ENCODE measurements at places on chromosomes 7 and 10.

- no peak for DNase-seq
These were observed 505.3 kb downstream of the SORCS3 start for GRCh38 chr10:105146436-105146835.

- DNase-seq: no peak
These were observed 24.4 kb upstream of the CDC14C start for GRCh38 chr7:48899932-48900331.

GRCh38 chr10:35074266-35074665 lies 15.9 kb downstream of the CUL2 start:
- DNase-seq: no peak

DNA sequence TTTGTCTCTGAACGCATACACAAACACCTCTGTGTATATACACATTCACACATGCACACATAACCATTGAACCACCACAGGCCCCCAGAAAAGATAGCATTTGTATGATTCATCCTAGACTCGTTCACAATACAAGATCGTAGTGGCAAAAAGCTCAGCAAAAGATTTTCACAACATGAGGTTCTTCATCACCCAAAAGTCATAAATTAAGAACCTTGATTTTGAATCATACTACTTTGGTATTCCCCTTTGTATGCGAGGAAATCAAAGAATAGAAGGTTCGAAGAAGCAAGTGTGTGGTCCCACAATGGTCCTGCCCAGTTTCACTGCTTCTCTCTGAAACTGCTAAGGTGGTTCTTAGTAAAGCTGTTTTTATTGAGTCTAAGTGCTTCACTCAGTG lies 200.7 kb downstream of the CELF2 start:
- DNase-seq: peak; percentile 75

- DNase-seq: no peak
These were observed 149.8 kb downstream of the LSMEM1 start for GRCh38 chr7:112630565-112630964.

DNA sequence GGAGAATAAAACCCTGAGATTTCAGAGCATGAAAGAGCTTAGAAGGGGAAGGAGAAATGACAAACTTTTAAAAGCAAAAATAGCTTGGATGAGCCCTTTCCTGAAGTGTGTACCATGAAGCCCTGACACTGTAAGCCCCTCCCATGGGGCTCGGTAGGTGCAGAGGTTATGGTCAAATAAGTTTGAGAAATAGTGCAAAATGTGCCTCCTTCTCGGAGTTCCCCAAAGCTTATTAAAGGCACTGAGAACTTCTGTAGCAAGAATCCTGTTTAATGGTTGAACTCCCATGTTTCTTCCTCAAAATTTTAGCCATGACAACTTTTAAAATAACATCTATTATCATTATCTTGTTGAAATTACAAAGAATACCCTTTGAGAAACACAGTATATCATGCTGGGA lies 10.5 kb upstream of the HYCC1 start:
- no peak for DNase-seq

- no peak for DNase-seq
These were observed 35.9 kb downstream of the SVIL start for GRCh38 chr10:29598851-29599311.

- DNase-seq: no peak
These were observed 76.7 kb upstream of the MKX start for GRCh38 chr10:27822301-27822700.

- no peak for DNase-seq
These were observed 198.9 kb upstream of the CCDC6 start for GRCh38 chr10:60105295-60105695.

DNA sequence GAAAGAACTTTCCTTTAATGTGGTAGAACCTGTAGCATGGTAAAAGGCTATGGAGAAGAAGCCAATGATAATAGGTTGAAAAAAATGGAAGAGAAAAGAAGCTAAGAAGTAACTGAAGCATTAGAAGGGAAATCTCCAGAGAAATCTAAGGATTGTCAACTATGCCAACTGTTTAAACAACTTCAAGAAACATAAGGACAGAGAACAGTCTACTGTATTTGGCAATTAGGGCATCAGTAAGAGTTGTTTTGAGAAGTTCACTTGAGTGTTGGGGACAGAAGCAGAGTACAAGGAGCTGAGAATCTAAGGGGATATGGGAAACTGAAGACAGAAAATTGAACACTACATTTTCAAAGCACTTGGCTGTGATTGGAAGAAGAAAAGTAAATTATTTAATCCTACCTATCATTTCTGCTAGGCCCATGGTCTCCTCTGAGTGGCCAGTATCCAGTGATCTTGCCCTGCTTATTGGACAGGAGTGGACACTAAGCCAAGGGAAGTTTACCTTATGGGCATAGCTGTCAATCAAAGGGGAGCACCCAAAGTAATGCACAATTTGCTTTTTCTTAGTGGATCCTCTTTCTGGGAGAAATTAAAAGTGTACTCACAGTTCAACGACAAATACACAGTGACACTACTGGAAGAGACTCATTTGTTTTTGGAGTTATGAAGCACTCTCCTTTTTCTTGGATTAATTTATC lies 56.4 kb upstream of the CCDC71L start:
- no peak for DNase-seq

- DNase-seq: no peak
These were observed 12.0 kb upstream of the SVOPL start for GRCh38 chr7:138713191-138713590.

DNA sequence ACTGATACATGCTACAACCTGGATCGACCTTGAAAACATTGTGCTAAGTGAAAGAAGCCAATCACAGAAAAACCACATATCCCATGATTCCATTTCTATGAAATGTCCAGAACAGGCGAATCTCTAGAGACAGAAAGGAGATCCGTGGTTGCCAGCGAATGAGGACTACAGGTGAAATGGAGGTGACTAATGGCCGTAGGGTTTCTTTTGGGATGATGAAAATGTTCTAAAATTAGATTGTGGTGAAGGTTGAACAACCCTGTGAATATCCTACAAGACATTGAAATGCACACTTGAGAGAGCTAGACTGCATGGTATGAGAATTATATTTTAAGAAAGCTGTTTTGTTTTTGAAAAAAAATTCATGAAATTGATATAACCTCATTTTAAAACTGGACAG lies 188.5 kb upstream of the PLXNA4 start:
- DNase-seq: no peak

DNA sequence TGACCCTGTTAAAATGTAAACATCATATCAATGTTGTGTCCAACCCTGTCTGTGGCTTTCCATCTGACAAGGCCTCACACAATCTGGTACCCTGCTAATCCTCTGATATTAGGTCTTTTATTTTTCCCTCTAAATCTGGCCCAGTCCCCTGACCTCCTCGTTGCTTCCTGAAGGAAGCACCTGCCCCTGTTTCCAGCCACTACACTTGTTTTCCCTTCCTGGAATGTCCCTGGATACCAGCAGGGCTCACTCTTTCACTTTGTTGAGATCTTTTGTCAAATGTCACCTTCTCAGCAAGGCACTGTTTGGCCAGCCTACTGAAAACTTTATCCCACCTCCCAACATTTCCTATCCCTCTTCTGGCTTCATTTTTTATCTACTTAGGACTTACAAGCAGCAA lies 2.1 kb downstream of the SAMD9L start:
- no peak for DNase-seq

DNA sequence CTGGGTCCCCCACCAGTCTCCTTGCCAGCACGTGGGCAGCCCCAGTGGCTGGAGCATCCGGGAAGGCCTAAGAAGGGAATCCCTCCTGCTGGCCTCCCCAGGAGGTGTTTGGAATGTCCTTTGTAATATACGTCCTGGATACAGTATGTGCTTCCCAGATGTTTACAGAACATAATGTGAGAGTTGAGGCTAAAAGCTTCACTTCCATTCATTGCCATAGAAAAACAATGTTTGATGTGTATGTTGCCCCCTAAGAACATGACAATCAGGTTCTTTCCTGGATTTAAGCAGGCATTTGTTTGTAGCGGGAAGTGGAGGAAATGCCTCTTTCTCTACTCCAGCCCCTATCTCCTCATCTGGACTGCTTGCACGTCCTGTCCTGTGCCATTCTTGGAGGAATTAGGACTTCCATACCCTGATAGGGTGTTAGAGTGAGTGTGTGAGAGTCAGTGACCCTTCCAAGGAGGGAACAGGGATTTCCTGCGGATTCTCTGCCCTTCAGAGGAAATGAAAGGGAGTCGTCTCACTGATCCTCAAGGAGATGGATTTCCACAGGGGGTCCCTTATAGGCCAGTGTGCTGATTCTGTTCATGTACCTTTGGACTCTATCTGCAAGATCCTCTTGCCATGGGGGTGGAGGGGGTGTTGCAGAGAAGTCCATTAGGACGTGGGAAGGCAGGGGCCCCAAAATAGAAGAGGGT lies 1.2 kb downstream of the IGFBP1 start:
- no peak for DNase-seq

DNA sequence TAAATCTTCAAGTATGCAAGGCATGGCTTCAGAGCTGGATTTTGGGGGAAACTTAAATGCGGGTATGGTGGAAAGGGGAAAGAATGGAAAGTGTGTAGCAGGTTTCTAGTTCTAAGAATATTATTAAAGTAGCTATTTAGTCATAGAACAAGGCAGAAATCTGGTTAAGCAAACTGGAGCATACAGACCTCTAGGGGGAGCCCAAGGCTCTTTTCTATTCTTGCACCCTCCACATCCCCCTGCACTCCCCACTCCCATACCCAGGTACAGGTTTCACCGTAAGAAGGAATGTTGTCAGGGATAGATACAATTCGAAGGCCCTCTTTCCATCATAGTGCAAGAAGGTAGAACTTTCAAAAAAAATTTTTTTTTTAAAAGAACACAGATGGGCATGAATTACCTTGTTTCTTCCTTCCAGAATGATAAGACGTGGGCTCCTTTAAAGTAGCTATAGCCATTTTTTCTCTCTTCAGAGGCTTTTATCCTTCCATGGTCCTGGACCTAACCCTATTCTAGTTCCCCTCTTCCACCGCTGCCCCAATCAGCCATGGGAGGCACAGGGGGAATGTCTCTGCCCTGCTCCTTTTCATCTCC lies 41.5 kb upstream of the SMIM30 start:
- no peak for DNase-seq

GRCh38 chr10:7520507-7521485 lies 110.0 kb upstream of the SFMBT2 start:
- DNase-seq: no peak

- DNase-seq: no peak
These were observed 254.1 kb downstream of the TNS3 start for GRCh38 chr7:47327698-47328391.

DNA sequence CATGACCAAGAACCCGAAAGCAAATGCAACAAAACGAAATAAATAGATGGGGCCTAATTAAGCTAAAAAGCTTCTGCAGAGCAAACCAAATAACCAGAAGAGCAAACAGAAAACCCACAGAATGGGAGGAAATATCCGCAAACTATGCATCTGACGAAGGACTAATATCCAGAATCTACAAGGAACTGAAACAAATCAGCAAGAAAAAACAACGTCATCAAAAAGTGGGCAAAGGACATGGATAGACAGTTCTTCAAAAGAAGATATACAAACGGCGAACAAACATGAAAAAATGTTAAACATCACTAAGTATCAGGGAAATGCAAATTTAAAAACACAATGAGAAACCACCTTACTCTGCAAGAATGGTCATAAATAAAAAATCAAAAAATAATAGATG lies 35.3 kb upstream of the CACUL1 start:
- DNase-seq: no peak

GRCh38 chr10:42929993-42930392 lies 146.9 kb upstream of the RET start:
- DNase-seq: no peak

DNA sequence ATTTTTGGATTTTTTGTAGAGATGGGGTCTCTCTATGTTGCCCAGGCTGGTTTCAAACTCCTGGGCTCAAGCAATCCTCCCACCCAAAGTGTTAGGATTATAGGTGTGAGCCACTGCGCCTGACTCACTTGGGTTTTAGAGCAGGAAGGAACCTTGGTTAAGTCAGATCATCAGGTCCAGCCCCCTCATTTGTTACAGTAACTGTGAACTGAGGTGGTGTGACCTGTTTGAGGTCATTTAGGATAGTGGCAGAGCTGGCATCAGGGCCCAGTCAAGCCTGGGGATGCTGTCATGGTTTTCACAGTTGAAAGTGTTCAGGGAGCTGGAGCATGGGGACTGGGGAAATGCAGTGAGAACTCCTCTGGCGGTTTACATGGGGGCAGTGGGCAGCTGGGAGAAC lies 159.6 kb downstream of the TAX1BP1 start:
- DNase-seq: peak; percentile 23

- peak; percentile 66 for DNase-seq
These were observed 758 bp upstream of the OPTN start for GRCh38 chr10:13099144-13099665.

GRCh38 chr10:71394926-71395562 lies 1.7 kb upstream of the CDH23 start:
- no peak for DNase-seq

DNA sequence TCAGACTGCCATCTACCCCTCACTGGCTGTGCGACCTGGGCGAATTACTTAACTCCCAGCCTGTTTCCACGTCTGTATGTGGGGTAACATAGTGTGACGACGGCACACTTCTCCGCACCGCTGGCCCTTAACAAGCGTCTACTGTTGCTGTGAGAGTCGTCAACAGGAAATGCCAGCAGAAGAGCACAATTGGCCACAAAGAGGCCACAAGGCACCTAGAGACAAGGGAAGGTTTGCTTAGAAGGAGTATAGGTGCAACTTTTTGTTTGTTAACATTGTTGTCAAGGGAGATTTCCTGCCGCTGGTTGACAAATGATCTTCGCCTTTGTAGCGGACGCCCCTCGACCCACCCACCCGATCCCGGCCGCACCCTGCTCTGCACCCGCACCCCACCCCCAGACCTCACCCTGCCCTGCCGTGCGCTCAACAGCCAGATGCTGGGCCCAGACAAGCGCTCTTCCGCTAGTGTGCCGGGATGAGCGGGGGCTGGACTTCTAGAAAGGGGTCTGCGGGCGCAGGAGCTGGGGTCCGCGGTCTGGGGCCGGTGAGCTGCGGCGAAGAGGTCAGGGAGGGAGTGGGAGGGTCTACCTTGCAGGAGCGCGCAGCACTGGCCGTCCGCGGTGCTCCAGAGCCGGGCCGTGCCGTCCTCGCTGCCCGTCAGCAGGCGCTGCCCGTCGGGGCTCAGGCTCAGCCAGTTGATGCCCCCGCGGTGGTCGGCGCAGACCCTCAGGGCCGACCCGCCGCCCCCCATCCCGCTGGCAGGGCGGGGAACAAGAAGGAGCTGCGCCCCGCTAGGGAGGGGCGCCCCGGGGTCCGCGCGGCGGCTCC lies 785 bp downstream of the WDR86 start:
- DNase-seq: peak; percentile 89

GRCh38 chr7:72059925-72060324 lies 352.2 kb downstream of the CALN1 start:
- no peak for DNase-seq

- DNase-seq: no peak
These were observed 97.6 kb upstream of the ITGB1 start for GRCh38 chr10:33055625-33056024.

DNA sequence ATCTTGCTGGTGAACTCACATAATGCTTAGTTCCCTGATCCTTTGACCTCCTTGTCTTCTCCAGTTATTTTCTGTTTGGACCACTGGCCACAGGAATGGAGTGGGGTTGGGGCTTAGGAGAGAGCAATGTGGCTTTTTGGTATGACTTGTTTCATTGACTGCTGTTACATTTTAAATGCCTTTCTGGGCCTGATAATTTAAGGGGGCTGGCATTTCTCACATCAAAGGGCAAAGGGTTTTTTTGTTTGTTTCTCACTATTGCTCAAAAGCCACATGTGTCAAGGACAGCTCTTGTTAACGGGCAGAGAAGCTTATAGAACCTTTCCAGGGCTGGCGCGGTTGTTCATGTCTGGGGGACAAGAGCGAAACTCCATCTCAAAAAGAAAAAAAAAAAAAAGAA lies 161.2 kb upstream of the TNRC18 start:
- no peak for DNase-seq

- DNase-seq: no peak
These were observed 90.6 kb downstream of the MTPN start for GRCh38 chr7:135886345-135887132.

Measured in CD4-positive, alpha-beta T cell treated with Interleukin-2 at 100 ng/mL for 4 hours (primary cell).